ENCODE measurements at places on chromosomes 12 and 14. TPM values are rescaled to one million over a fixed set of nuclear protein-coding genes. Genes with fewer than 3 reads are reported as not detected.

Gene KCNH3
- total RNA-seq = 0.26 TPM

Gene NEDD1
- total RNA-seq = 26.2 TPM

Gene CCDC197
- not detected for total RNA-seq

Gene LAG3
- total RNA-seq = not detected

Gene MIP
- total RNA-seq = not detected

Gene CLEC1A
- 0.13 TPM for total RNA-seq

Gene NINJ2
- total RNA-seq = 2.5 TPM

Gene SYNDIG1L
- total RNA-seq = 2.5 TPM

Gene RHOJ
- 5.3 TPM for total RNA-seq

Gene VRTN
- total RNA-seq = not detected

Gene GAPDH
- 9,177 TPM for total RNA-seq

Gene HOXC12
- not detected for total RNA-seq

Data from epithelial cell of alveolus of lung (primary cell).